ENCODE measurements at places on chromosomes 6 and 20. TPM values are rescaled to one million over a fixed set of nuclear protein-coding genes. Genes with fewer than 3 reads are reported as not detected.

- ATAC-seq = no peak
Measured at GRCh38 chr6:15387118-15387517, 141.2 kb downstream of the JARID2 start.

DNA sequence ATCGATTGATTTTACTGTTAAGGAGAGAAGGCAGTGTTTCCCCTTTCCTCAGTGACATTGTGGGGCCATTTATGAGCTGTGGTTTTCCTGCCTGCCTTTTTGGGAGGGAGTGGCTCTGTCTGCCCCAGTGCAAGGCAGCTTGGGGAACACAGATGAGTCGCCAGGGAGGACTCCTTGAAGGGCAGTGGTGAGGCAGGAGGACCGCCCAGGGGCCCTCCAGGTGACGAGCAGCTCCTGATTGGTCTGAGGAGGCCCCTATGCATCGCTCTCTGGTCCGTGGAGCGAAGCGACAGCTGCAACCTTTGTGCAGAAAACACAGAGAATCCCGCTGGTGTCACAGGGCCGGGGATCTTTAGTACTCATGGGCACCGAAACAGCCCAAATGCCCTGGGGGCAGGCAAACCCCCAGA, 100.3 kb downstream of the TMEM242 start:
- ATAC-seq = no peak

DNA sequence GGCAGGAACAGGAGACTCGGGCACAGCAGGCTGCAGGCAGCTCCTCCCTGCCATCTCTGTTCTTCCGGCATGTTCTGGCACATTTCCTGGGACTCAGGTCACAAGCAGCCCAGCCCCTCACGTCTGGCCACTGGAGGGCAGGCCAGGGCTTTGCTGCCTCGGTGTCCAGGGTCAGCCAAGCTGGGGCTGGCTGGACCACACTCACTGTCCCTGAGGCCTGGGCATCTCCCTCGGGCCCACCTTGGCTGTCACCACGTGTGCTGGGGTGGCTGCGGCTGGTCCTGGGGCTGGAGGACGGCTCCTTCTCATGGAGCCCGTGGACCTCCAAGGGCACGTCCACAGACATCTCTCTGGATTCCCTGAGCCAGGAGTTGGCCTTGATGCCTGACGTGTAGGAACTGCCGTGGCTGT, 18.5 kb downstream of the FRMD1 start:
- ATAC-seq = peak; percentile 28

- ATAC-seq = peak; percentile 65
Measured at GRCh38 chr20:23641936-23642751, 4.4 kb upstream of the CST3 start.

DNA sequence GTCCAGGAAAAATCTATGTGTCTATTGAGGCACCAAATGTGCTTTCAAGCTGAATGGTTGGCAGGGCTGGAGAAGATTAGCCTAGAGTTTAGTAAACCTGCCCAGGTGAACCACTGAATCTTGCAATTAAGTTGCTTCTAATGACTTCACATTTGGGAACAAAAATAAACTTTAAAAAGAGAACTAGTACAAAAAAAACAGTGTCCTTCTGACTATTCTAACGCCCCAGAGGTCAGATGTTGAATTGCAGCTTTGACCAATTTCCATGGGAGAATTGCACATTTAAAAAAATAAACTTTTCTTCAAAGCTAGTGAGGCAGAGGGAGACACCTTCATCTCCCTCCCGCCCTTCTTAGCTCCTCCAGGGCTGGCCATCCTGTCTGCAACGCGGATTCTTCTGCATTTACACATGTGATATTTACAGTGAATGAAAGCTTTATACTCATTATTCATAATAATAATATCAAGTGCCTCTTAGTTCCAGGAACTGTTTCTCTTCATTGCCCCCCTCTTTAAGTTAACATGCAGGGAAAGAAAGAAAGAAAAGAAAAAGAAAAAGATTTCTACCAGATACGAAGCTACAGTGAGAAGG, 270.2 kb downstream of the SMOC2 start:
- no peak for ATAC-seq

GRCh38 chr6:34288581-34288980, 39.8 kb upstream of the SMIM29 start:
- ATAC-seq = no peak

- ATAC-seq = no peak
Measured at GRCh38 chr6:151321438-151321837, 69.9 kb downstream of the ZBTB2 start.

DNA sequence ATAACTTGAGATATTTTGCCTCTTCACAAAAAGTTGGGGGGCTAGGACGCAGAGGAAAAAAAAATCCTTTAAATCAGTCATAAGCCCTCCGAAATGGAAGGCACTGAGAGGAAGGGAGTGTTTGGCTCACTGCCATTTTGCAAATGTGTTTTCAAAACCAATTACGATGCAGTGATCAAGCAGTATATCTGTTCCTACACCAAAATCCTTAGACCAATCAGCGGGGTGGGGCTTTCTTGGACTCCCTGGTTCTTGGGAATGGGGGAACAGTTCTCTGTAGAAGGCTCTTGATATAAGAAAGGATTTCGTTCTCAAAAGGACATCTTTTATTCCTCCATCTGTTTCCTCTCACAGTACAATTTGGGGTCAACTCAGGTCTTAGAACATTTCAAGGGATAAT, 478.6 kb upstream of the JARID2 start:
- no peak for ATAC-seq

MATN4 gene
- total RNA-seq = 0.16 TPM

KCNQ2 gene
- not detected for total RNA-seq

SLC12A5 gene
- total RNA-seq = not detected

PPP1R10 gene
- 30.0 TPM for total RNA-seq

OR2J3 gene
- total RNA-seq = not detected

All from esophagus mucosa (tissue), 1 donor.